CD4-positive, alpha-beta T cell treated with Interleukin-17A for 4 hours (primary cell): ENCODE measurements at places on chromosomes 1 and 21.

GRCh38 chr21:21860888-21861287 lies 862.7 kb downstream of the NCAM2 start:
- DNase-seq, result no peak

DNA sequence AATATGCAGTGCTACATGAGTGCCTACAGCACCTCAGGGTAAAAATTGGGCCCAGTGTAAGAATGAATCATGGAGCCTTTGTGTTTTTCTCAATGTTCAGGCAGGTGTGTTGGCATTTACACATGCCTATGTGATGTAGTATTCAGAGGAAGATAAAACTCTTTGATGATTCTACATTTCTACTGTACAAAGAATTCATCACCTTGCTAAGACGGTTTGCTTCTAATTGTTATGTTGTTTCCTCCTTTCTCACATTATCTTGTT lies 867.3 kb downstream of the TTLL7 start:
- no peak for DNase-seq

- no peak for DNase-seq
Measured at GRCh38 chr1:248783367-248783766, 27.8 kb upstream of the LYPD8 start.

- DNase-seq, result no peak
Measured at GRCh38 chr1:57340334-57341070, 83.4 kb downstream of the DAB1 start.

GRCh38 chr21:35475009-35475408 lies 425.9 kb upstream of the RUNX1 start:
- no peak for DNase-seq
